ENCODE measurements at places on chromosomes 3 and 15.

DNA sequence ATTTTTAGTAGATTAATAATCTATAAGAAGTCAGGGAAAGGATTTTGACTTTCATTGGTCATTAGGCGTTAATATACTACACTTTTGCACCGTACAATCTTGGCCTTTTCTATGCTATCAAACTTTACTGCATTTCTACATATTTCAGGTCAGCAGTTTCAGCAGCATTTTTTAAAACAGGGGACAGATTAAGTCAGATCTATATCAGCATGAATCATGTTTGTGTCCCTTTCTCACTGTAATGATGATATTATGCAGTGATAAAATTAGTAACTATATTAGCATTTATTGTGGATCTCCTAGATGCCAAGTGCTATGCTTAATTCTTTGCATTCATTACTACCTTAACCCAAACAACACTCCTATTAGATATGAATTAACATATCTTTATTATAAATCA is 20.3 kb upstream of the AADAC start:
- DNase-seq, result no peak

DNA sequence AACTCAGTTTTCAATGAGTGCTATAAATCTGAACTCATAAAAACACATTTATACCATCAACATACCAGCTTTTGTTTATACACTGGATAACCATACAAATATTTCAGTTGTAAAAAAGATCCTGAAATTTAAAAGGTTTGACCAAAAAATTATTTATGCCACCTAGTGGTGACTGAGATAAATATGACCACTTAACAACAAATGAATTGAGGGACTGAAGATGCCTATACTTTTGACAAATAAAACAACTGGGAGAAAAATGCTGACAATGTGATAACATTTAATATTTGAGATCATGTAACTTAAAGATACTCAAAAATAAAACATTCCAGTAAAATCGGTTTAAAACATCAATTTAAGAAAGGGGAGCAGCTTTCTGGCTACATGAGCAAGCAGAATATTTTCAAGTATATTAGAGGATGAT is 30.4 kb downstream of the ATG3 start:
- peak; percentile 74 for DNase-seq

DNA sequence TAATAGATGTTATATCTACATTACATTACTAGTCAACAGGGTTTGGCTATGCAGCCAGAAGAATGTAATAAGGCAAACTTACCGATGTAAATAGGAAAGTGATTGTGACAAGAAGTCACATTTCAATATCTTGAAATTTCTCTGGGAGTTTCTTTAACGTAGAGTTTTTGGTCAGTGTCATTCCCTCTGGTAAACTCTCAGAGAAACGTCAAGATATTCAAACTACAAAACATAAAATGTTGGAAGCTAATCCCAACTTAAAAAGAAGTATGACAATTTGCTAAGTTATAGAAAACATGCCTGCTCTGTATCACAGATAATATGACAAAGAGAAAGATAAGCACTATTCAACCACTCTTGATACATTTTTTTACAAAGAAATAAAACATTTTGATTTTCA is 111.2 kb upstream of the PRICKLE2 start:
- DNase-seq, result no peak

GRCh38 chr15:60700437-60700836 is 221.5 kb upstream of the ICE2 start:
- DNase-seq, result no peak

GRCh38 chr3:33315826-33316225 is 38.6 kb downstream of the FBXL2 start:
- peak; percentile 64 for DNase-seq

GRCh38 chr3:56923526-56924224 is 121.9 kb upstream of the ARHGEF3 start:
- DNase-seq, result peak; percentile 55

DNA sequence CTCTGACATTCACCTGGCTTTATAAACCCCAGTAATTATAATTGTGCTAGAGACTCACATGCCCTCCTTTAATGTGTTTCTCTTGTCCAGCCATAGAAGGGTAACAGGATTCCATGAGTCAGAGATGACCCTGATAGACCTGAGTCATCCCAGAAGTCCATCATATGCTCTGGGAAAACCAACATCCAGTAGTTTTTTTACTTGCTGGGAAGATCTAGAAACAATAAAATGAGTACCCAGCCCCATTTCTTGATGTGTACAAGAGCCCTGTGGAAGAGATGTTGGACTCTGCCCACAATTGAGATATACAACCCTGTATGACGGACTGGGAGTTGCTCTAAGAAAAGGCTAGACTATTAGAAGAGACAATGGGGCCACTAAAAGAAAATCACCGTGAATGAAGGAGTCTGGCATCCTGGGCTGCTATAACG is 22.4 kb upstream of the THUMPD3 start:
- DNase-seq, result peak; percentile 46

GRCh38 chr3:111763968-111764367 is 95.1 kb upstream of the PHLDB2 start:
- peak; percentile 67 for DNase-seq

- peak; percentile 49 for DNase-seq
Observed at GRCh38 chr3:22361521-22361920, 610.5 kb upstream of the ZNF385D start.

GRCh38 chr3:46733026-46733800 is 15.5 kb upstream of the PRSS50 start:
- DNase-seq, result peak; percentile 26

DNA sequence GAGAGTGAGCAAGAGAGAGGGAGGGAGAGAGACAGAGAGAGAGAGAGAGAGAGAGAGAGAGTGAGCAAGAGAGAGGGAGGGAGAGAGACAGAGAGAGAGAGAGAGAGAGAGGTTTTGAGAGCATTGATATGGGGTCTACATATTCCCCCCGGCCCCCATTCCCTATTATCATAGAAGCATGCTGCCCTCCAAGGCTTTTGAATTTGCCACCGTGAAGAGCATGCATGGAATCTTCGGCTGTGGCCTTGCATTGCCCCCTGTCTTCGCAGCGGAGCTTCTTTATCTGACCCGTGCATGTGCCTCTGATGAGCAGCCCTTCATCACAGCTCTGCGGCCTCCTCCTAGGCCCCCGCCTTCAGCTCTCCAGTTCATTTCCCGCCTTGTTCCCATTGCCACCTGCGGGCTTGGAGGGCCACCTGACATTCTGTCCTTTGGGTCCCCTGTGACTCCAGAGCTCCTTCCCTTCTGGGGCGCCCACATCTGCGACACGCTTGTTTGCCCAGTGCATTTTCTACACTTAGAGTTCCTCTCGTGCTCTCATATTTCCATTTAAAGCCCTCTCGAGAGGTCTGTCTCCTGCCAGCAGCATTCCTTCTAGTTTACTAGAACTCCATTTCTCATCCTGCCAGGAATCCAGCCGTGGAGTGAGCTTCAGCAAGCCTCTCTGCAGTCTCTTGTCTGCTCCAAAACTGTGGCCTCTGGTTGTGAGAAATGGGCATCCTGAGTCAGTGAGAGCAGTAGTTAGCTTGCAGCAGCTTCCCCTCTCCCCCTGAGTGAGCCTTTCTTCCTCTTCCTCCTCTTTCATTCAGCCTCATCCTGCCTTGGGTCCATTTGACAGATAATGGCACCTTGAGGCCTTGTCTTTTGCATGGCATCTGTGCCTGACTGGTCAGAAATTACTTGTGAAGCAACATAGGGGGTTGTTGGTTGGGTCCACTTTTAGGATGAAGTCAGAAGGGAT is 25.3 kb downstream of the LPP start:
- peak; percentile 51 for DNase-seq

DNA sequence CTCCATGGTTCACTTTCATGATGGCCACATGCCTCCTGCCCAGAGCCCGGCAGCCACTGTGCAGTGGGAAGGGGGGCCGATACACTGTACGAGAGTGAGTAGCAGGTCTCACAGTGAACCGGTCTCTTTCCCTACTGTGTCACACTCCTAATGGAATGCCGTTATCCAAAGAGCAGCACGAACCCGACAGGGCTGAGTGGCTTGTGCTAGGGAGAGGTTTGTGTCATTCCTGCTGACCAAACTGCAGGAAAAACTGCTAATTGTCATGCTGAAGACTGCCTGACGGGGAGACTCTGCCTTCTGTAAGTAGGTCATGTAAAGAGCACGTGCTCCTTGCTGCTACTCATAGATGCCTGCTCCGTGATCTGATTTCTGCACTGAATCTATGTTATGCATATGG is 105.1 kb downstream of the ARPP21 start:
- DNase-seq, result peak; percentile 12

DNA sequence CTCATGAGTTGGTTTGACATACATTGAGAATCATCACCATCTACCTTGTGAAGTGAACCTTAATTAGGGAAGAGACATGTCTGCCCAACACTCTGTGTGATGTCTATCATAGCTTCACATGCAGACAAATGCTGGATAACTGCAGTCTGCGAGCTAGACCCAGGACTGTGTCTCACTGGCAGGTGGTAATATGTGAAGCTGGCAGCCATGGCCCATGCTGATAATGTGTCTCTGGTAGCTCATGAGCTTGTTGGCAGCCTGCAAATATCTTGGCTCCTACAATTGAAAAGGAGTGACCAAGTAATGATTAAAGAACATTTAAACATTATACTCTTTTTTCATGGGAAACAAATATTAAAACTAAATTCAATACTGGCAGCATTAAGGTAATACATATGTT is 234.8 kb downstream of the CHST2 start:
- DNase-seq, result no peak

DNA sequence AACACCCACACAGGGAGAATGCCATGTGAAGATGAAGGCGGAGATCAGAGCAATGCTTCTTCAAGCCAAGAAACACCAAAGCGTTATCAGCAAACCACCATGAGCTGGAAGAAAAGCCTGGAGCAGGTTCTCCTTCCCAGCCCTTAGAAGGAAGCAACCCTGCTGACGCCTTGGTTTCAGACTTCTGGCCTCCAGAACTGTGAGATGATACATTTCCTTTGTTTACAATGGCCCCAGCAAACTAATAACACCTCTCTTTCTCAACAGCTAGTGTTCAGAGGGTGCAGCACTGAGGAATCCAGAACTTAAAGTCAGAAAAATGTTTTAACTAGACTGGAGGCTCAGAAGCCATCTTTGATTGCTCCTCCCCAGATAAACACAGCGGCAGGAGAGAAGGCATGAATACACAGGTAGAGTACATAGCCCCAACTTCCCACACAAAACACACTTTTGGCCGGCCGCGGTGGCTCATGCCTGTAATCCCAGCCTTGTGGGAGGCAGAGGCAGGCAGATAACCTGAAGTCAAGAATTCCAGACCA is 132.4 kb upstream of the LPP start:
- DNase-seq, result peak; percentile 91

DNA sequence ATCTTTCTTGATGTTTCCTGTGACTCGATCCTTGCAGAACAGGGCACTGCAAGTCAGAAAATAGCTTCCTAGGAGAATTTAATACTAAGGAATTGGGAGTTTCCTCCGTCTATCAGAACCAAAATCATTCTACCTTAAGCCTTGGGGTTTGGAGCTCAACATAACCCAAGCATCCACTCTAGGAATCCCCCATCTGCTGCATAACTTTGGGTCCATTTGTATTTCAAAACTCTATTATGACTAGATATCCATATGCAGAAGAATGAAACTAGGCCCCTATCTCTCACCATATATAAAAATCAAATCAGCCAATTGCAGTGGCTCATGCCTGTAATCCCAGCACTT is 61.7 kb upstream of the AKAP13 start:
- no peak for DNase-seq

- DNase-seq, result no peak
Observed at GRCh38 chr3:59867185-59868002, 817.6 kb upstream of the CFAP20DC start.

- peak; percentile 38 for DNase-seq
Observed at GRCh38 chr3:132289316-132289715, 27.9 kb upstream of the ACP3 start.

GRCh38 chr15:89462198-89462912 is 34.0 kb downstream of the RHCG start:
- peak; percentile 23 for DNase-seq

- no peak for DNase-seq
Observed at GRCh38 chr15:68653801-68654200, 75.0 kb downstream of the CORO2B start.

DNA sequence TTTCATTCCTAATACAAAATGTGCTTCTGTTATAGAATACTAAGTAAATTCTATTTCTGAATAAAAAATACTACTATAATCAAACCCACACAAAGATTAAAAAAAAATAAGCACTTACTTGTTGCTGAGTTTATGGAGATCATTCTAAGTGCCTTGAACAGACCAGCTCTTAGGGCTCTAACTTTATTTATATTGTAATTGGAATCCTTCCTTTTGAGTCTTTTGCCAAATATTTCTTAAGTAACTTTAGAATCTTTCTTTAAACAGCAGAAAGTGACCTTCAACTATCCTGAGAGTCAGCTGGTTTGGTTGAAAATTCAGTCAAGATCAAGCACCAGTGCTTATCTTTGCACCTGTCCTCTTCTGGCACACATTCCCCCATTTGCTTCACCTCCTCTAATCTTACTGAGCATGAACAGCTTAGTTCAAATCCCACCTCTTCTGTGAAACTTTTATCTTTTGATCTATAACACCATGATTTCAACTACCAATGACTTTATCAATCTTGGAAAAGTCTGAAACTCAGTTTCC is 149.3 kb downstream of the VPS13C start:
- DNase-seq, result peak; percentile 30

GRCh38 chr15:48176957-48177356 is 1.1 kb downstream of the MYEF2 start:
- DNase-seq, result no peak

DNA sequence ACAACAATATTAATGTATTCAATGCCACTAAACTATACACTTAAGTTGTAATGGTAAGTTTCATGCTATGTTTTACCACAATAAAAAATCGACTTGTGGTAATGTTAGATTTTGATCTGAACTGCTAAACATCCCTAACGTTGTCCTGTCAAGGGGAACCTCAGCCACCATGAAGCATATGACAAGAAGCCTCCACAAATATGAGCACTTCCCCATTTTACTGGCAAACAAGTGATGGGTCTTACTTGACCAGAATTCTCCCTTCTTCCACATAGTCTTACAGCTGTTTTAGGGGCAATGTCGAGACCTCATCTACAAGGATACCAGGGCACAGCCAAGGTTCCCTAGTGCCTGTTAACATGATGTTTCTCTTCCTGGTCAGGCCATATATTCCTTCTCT is 124.2 kb upstream of the ABI3BP start:
- DNase-seq, result no peak

DNA sequence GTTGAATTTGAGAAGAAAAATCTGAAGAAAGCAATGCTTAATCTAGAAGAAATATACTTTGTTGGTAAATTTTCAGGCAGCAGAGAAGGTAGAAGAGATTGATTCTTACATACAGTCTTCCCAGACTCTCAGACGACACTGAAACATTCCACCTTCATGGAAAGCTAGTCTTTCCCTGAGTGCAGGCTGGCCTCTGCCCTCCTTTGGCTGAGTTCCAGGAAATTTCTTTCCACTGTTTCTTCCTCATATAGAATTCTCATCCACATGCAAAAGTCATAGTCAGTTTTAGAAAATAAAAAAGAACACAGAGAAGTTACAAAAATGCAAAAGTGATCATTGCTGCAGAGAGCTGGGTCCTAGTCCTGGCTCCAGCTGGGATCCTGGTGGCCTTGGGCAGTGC is 142.5 kb upstream of the PRR23C start:
- no peak for DNase-seq

GRCh38 chr3:35486295-35486694 is 153.0 kb upstream of the ARPP21 start:
- no peak for DNase-seq

All from choroid plexus epithelial cell (primary cell).